ENCODE measurements at places on chromosomes 5 and 9.

DNA sequence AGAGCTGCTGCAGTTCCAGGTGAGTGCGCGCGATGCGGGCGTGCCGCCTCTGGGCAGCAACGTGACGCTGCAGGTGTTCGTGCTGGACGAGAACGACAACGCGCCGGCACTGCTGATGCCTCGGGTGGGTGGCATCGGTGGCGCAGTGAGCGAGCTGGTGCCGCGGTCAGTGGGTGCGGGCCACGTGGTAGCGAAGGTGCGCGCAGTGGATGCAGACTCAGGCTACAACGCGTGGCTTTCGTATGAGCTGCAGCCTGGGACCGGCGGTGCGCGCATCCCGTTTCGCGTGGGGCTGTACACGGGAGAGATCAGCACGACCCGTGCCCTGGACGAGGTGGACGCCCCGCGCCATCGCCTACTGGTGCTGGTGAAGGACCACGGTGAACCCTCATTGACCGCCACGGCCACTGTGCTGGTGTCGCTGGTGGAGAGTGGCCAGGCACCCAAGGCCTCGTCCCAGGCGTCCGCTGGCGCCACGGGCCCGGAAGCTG, 2.0 kb downstream of the PCDHA3 start:
- H3K27me3 ChIP-seq = no peaks in the 10 kb centered on the region

- no peak for DNase-seq
- H3K36me3 ChIP-seq = no peaks in the 10 kb centered on the region
- H3K27ac ChIP-seq = no peak overlapping the region
- no peak overlapping the region for H3K4me3 ChIP-seq
- H3K4me1 ChIP-seq = peaks cover 11% of the 10 kb centered on the region
Observed at GRCh38 chr9:21589344-21590056, 107.4 kb upstream of the IFNE start.

DNA sequence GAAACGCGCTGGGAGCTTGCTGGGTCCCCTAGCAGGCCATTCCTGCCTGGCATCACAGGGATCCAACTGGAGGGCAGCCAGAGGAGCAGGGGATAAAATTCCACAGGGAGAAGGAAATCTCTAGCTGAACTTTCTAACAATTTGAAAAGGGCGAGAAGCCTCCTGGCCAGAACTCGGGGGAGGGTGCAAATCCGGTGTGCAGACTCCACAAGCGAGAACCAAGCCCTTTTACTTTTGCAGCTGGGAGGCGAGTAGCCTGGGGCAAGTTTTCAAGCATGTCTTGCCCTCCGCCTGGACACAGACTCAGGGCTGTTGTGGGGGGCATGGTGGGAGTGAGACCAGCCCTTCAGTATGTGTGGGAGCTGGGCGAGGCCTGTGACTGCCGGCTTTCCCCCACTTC, 14.3 kb upstream of the POU5F2 start:
- H3K27ac ChIP-seq = peak overlapping the region; percentile 50
- DNase-seq = no peak
- no peak overlapping the region for H3K4me3 ChIP-seq
- peaks cover 34% of the 10 kb centered on the region for H3K36me3 ChIP-seq
- H3K4me1 ChIP-seq = peaks cover 5% of the 10 kb centered on the region

DNA sequence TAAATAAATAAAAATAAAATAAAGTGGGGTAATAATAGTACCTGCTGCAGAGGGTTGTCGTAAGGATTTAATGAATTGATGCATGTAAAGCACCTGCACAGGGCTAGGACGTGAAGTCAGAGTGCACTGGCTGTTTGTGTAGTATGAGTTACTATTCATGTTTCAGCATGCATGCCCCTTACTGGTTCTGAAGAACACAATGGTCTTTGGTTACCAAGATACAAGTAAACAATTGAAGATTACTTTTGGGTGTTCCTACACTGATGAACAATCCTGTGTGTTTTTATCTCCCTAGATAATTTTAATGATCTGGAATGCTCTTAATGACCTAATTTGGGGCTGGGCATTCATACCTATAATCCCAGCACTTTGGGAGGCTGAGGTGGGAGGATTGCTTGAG, 23.2 kb upstream of the PRRC2B start:
- no peaks in the 10 kb centered on the region for H3K36me3 ChIP-seq
- H3K4me1 ChIP-seq = peaks cover 21% of the 10 kb centered on the region
- DNase-seq = no peak
- no peaks in the 10 kb centered on the region for H3K27me3 ChIP-seq
- H3K4me3 ChIP-seq = no peak overlapping the region
- H3K27ac ChIP-seq = no peak overlapping the region

DNA sequence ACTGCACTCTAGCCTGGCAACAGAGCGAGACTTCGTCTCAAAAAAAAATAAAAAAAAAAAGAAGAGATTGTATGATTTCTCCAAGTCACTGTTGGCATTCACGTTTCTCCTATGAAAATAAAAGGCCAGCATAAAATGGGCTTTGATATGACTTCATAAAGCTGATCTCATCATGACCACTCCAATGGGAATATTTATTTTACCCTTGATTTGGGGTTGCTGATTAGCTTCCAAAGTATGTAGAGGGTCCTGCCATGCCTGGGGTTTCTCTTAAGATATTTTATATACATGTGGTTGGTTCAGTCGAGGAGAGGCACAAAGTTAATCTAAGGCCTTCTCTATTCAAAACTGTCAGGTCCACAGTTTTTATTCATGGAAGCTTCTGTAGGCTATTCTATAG, 247.0 kb upstream of the TNC start:
- H3K4me1 ChIP-seq = peaks cover 13% of the 10 kb centered on the region
- H3K36me3 ChIP-seq = no peaks in the 10 kb centered on the region
- no peaks in the 10 kb centered on the region for H3K27me3 ChIP-seq

DNA sequence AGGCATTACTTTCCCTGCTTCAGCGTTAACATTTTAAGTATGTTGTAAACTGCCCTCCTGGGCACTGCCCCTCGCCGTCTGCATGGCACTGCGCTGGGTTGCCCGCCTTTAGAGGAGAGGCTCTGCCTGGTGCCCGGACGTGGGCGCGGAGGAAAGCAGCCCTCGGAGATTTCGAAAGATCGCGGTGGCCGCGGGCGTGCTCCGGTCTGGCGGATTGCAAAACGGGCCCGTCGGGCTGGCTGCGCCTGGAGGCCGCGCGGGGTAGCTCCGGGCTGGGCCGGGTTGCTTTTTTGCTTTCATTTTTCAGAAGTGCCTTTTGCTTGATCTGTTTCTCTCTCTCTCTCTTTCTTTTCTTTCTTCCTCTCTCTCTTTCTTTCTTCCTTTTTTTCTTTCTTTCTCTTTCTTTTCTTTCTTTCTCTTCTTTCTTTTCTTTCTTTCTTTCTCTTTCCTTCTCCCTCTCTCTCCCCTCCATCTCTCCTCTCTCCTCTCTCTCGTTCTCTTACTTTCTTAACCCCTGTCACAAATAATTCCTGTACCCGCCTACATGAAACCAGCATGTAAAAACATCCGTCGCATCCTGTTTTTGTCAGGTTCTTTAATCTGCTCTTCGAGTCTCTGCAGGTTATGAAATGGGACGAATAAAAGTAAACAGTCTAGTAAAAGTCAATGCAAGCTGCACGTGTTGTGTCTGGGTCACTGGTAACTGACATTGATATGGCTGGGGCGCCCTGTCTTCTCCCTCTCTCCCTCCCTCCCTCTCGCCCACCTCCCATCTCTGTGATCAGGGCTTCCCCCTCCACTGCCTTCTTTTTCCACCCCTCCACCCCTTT, 1.7 kb downstream of the FST start:
- peaks cover 59% of the 10 kb centered on the region for H3K27me3 ChIP-seq
- H3K4me1 ChIP-seq = peaks cover 38% of the 10 kb centered on the region
- peak overlapping the region; percentile 23 for H3K27ac ChIP-seq
- peaks cover 3% of the 10 kb centered on the region for H3K36me3 ChIP-seq

DNA sequence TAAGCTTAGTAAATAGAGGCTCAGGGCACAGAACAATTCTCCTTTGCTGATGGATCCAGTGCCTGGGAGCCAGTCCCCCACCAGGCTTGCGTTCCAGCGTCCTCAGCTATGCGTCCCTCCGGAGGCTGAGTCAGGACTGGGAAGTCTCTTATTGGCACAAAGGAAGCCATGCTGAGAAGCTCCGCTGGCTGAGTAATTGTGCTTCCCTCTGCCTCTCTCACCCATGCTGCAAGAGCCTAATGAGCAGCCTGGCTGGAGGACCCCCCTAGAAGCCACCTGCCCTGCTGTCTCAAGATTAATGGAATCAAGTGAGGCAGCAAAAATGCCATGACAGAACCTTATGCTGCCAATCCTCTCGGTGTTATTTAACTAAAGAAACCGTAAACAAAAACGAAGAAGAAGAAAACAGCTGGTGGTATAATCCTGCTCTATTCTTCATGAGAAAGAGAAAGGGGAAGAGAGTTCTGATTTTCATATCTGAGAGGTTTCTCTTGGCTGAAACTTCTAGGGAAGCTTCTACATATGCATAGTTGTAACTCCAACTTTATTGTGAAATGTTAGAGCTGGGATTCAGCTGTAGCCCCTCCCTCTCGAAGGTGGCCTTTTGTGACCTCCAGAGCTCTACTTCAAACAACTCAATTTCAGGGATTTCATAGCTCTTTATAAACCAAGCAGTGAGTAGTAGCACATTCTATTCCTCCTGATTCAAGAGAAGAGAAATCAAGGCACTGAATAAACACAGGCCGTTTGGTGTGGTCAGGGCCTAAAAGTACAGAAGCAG, 185.4 kb upstream of the SEMA6A start:
- peaks cover 6% of the 10 kb centered on the region for H3K4me1 ChIP-seq
- H3K36me3 ChIP-seq = no peaks in the 10 kb centered on the region
- H3K27me3 ChIP-seq = no peaks in the 10 kb centered on the region
- H3K4me3 ChIP-seq = no peak overlapping the region

GRCh38 chr9:127083138-127083980, 39.1 kb downstream of the ANGPTL2 start:
- H3K4me1 ChIP-seq = no peaks in the 10 kb centered on the region
- DNase-seq = no peak
- H3K27me3 ChIP-seq = no peaks in the 10 kb centered on the region
- H3K4me3 ChIP-seq = no peak overlapping the region

DNA sequence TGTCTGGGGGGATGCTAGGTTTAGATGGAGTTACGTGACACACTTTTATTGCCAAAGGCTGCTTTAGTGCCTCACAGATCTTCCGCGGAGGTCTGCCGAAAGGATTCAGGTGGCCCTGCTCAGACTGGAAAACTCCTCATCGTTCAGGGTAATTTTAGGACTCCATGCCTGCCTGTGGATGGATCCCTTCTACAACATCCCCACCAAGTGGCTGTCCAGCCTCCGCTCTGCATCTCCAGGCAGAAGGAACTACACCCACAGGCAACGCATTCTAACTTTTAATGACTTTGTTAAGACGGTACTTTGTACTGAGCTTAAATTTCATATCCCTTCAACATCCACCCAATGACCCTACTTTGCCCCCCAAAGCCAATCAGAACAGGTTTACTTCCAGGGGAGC, 29.4 kb downstream of the ATPSCKMT start:
- H3K36me3 ChIP-seq = peaks cover 18% of the 10 kb centered on the region
- H3K27me3 ChIP-seq = no peaks in the 10 kb centered on the region
- DNase-seq = no peak

DNA sequence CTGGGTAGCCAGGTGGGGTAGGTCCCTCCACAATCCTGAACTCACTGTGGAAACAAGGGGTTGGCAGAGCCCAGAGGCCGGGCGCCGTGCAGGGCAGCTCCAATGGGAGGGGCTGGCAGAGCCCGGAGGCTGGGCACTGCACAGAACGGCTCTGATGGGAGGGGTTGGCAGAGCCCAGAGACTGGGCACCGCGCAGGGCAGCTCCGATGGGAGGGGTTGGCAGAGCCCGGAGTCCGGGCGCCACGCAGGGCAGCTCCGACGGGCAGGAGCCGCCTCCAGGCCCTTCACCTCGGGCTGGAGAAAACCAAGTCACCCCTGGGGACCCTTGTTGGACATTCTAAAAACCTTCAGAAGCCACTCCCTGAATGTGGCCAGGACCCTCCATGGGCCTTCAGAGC, 9.3 kb downstream of the NACC2 start:
- H3K27me3 ChIP-seq = no peaks in the 10 kb centered on the region
- no peak overlapping the region for H3K27ac ChIP-seq
- H3K36me3 ChIP-seq = no peaks in the 10 kb centered on the region
- H3K4me3 ChIP-seq = no peak overlapping the region

DNA sequence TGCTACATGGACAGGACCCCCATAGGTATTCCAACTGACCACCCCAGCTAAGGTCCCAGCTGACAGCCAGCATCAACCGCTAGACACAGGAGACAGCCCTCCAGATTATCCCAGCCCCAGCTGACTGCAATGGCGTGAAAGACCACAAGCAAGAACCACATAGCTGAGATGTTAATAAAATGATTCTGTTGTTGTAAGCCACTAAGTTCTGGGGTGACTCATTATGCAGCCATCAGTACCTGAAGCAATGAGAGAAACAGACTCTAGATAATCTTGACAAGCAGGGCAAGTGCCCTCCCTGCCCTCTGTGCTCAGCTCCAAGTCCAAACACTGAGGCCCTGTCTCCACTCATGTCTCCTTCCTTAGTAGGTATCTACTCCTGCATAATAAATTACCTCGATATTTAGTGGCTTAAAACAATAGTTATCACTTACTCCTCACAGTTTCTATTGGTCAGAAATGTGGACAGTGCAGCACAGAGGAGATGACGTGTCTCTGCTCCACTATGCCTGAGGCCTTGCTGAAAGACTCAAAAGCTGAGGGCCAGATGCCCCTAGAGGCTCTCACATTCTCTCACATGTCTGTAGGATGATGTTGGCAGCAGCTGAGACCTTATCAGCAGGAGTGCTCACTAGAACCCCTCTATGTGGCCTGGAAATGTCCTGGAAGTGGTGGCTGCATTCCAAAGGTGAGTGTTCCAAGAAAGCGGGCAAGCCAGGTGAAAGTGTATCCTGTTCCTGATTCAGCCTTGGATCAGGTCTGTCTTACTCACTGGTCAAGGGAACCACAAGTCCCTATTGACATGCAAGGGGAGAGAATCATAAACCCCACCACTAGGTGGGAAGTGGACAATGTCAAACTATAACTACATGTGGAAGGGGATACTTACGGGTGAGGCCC, 2.5 kb downstream of the MGAT1 start:
- H3K27ac ChIP-seq = no peak overlapping the region
- peaks cover 34% of the 10 kb centered on the region for H3K4me1 ChIP-seq
- H3K36me3 ChIP-seq = peaks cover 5% of the 10 kb centered on the region
- no peaks in the 10 kb centered on the region for H3K27me3 ChIP-seq

DNA sequence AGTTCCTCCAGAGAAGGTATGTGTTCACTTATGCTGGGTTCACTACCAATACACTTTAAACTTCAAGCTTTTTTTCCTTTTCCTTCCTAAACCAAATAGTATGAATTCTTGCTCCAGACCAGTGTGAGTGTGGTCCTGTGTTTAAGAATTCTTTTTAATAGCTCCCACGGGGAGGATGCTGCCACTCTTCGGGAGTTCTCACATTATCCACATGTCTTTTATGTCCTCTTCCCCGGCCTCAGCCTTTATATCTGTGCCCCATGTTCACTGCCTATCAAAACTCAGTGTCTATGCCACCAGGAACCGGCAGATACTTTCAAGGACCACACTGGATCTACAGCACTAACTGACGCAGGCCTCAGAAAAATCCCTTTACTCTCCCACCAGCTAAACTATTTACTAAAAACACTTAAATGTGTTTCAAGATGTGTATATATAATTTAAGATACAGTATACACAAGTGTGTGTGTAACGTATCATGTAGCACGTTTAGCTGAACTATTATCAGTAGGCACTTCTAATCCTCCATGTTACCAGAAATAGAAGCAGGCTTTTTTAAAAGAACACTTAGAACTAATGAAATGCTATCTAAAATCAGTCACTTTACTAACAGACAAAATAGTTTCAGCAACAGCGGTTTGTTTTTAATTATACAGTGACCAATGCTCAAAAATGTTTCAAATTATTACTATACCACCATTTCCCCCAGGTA, 88.0 kb downstream of the PLPP1 start:
- peaks cover 18% of the 10 kb centered on the region for H3K4me1 ChIP-seq
- peak overlapping the region; percentile 10 for H3K27ac ChIP-seq
- H3K36me3 ChIP-seq = peaks cover 5% of the 10 kb centered on the region
- no peak overlapping the region for H3K4me3 ChIP-seq

Measured in mesothelial cell of epicardium (in vitro differentiated cells).